ENCODE measurements at places on chromosomes 12 and 14.
A peak's percentile ranks its signal among the peaks of the same experiment; 100 is the strongest.

DNA sequence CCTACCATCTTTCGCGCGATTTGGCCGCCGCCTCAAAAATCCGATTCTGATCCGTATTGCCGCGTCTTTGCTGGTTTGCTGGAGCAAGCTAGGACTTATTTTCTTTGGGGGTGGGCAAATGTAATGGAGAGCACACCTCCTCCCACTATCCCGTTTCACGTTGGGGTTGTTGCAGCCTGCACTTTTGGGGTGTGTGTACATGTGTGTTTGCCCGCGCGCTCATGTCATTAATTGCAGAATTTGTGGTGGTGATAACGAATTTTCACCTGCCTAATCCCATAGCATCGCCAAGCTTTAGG is 657 bp downstream of the METAP2 start:
- no peak for DNase-seq

DNA sequence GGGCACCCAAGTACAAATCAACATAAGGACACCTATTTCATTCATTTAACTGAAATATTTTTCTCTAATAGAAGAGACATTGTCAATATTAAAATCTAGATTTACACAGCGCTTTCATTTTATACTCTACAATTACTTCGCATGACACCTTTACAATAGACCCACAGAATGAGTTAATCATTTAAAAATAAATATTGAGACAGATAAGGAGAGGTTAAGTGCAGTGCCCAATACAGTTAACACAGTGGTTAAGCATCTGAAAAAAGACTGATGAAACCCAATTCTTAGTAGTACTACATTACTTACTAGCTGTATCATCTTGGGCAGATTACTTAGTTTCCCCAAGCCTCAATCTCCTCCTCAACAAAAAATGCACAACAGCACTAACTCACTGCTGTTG is 116.2 kb downstream of the DENND5B start:
- DNase-seq, result no peak

DNA sequence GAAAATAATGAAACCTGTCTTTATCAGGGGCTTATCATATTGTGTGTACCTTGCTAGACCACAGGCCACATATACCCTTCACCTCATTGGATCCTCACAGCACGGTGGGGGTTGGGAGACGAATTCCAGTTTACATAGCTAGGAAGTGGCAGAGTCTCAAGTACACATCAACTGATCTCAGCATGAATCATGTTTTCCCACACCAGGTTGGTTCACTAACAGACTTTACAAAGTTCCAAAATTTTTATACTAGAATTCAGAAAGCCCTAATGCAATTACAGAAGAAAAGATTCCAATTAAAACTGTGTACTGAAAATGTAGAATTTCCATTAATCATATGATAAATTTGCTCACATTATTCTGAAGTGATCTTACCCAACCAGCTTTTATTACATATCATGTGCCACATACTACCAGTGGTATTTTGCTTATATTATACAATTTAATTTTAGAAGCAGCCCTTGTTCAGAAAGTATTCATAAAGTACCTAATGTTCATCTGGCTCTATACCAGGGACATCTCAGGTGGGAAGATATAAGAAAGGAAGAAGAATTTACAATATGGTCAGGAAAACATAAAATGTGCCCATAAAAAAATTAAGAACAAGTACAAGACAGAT is 196.2 kb downstream of the ITPR2 start:
- DNase-seq, result no peak

GRCh38 chr12:76455582-76456345 is 103.8 kb downstream of the OSBPL8 start:
- peak; percentile 6 for DNase-seq

DNA sequence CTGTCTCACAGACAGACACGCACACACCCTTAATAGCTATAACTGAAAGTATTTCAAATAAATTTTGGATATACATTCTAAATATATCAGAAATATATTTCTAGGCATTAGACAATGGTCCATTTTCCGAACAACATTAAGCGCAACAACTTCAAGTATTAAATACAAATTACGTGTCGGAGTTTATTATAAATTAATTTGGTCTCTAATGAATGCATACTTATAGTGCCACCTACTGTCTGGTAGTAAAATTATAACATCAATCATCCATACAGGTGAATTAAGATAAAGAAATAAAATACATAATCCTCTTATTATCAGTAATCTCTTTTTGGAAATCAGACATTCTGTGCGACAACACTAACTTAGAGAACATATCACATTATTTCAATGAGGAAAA is 27.2 kb upstream of the CMAS start:
- DNase-seq, result no peak

- no peak for DNase-seq
Measured at GRCh38 chr12:14157088-14157747, 175.8 kb upstream of the GRIN2B start.

DNA sequence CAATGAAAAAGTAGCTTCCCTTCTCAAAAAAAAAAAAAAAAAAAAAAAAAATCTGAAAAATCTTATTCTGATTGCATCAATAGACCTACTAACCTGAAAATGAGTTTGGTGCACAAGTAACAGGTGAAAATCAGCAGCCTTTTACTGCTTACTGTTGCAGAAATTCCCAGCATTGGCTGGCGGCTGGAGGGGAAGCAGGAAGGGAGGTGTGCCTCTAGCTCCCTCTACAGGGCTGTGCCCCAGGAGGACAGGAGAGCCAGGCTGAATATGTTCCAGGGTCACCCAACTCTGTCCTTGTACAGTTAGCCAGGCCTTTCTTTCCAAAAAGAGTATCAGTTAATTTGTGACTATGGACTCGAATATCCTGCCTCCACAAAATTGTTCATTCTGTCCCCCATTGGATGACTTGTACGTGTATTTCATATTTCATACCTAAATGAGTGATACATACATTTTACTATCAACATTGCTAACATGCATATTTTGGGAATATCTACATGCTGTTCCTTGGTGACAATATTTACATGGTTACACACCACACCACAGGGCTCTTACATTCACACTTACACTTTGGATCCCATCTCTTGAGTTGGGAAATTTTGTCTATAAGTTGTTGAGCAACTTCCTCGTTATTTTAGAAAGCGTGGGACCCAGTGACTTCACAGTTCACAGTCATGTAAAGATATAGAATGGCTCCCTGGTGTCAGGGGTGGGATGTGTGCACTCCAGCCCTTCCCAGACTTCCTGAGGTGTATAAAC is 124.8 kb downstream of the SAMD4A start:
- DNase-seq, result peak; percentile 78

- no peak for DNase-seq
Measured at GRCh38 chr12:27334042-27334720, 1.5 kb downstream of the BMAL2 start.

DNA sequence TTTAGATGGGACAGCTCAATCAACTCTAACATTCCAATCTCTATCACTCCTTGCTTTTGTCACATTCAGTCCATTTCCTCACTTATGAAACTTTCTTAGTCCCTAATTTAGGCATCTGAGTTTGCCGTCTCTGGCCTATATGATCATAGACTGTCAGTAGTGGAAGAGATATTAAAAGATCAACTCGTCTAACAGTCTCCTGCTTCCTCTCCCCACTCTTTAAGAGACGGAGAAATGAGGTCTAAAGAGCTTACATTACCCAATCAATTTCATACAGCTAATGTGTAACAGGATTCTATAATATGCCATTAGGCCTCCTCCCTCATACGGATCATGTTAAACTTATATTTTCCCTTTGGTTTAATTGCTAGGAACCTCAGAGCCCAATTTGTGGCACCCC is 6.5 kb upstream of the ATP23 start:
- DNase-seq, result no peak

DNA sequence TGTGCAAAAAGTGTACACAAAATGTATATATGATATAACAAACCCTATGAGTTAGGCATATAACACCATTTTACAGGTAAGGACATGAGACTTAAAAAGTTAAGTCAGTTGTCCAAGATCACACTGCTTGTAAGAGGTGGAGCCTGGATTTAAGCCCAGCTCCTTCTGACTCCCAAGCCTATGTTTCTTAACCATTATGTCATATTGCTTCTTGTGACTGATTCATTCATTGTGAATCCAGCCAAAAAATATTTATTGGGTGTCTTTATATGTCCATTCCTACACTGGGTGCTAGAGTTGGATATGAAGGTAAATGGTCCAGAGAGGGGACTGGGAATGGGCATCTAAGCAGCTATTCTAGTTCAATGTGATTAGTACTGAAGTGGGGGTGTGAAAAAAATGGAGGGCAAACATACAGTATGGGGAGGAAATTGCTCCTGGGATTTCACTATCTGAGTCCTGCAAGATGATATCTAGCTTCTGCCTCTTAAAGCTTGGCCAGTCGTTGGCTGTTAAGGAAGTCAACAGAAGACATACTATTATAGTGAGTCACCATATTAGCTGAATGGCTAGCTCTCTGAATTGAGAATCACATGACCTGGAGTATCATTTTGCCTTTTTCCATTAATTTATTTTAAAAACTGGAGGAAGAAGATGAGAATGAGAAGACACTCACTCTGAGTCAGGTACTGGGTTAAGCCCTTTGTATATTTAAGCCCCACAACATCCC is 28.8 kb downstream of the PAX9 start:
- no peak for DNase-seq

- peak; percentile 5 for DNase-seq
Measured at GRCh38 chr12:27779416-27779919, 565 bp upstream of the KLHL42 start.

DNA sequence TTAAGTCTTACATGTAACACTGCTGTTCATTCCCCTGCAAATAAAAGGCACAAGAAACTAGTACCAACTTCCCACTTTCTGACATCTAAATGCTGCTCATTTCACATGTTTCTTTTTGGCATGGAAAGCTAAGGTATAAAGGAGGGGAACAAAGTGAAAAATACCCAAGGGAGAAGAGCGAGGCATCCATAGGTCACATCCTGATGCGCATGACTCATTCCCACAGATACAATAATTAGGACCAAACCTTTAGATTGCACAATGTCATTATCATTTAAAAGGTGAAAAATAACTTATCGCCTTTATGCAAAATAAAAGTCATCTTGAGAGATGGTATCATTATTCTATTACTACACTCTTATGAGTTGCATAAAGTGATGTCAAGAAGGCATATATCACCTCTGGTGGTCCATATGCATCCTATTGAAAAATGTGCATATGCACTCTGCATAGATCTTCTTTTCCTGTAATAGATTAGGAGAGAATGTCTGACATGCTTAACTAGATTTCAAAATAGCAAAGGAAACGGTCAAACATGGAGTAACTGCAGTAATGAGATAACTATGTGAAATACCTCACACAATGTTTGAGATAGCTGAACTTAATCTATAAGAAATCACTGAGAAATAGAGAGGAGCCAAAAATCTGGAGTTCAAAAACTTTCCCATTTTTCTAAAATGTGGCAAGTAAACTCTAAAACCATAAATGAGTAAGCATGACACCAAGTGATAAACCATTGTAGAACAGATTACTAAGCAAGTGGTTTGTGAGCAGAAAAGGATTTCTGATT is 382.5 kb upstream of the TMTC1 start:
- no peak for DNase-seq
